ENCODE measurements at places on chromosomes 16 and 17. TPM values are rescaled to one million over a fixed set of nuclear protein-coding genes. Genes with fewer than 3 reads are reported as not detected.

DNA sequence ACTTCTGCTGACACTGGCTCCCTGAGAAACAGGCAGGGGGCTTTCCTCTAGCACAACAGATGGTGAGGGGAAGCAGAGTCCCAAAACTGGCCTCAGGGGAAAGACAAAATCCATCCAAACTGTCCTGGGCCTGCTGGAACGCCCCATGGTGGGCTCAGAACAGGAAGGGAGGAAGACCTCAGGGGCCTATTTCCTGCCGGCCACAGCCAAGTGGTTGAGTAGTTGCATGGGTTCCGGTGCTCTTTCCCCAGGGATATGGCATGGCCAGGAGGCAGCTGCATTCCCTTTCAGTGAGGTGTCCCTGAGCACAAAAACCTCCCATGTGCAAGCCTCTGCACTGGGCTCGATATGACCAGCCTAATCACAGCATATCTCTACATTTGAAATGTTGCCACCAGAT is 303.0 kb upstream of the IRX5 start:
- DNase-seq: no peak

GRCh38 chr17:50479522-50480141 is 972 bp downstream of the RSAD1 start:
- DNase-seq: no peak

DNA sequence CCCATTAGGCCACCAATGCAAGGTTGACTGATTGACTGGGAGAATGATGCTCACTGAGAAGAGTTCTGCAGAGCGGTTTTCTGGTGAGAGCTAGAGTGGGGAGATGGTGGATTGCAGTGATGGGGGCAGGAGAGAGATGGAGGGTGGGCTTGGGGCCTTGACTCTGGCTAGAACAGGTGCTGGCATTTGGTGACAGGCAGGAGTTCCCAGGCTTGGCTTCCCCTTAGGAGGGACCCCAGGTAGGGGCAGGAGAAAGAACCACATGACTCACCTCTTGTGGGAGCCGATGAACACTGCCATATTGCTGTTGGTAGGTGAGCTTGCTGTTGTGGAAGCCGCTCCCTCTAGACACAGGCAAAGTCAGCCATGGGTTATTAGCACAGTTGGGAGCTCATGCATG is 8.0 kb downstream of the CD300LB start:
- peak; percentile 40 for DNase-seq

CD300LG gene
- 7.0 TPM for total RNA-seq

DNA sequence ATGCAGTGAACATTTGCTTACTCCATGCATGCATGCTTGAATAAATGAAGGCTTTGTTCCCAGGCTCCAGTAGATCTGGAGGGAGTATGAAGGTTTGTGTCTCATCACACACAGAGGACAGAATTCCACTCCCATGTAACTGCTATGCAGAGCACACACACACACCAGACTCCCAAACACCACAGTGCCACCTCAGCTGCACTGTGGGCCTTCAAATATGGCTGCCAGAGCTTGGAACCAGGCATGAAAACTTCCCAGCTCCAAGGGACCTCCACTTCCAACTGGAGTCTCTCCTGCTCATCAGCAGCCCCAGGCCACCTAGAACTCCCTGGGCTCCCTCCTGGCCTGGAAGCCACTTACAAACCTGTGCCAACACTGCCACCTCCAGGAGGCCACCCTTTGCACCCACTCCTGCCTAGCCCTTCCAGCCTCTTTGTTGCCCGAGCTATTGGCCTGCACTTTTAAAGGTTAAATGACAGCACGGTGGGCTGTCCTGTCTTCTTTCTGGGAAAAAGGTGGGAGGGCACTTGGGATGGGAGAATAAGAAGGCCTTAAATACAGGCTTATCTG is 151.2 kb downstream of the ZNF423 start:
- no peak for DNase-seq

DNA sequence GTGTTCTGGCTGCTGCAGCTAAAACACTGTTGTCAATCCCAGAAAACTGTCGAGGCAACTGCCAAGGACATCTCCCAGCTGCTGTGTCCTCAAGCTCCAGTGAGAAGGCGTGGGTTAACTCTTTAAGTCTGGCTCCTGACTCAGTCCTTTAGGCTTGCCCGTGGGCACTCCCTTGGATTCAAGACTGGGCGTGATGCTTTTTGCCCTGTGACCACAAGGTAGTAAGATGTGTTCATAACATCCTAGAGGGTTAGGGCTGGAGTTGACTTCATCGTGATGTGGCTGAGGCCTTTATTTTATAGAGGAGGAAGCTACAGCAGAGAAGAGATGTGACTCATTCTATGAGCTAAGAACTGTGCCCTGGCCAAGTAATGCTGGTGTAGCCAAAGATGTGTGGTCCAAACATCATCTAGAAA is 50.9 kb upstream of the TEKT3 start:
- no peak for DNase-seq

GRCh38 chr16:57008440-57008839 is 19.1 kb downstream of the NLRC5 start:
- no peak for DNase-seq

- no peak for DNase-seq
Measured at GRCh38 chr16:68732042-68732680, 4.9 kb upstream of the CDH1 start.

GRCh38 chr16:381789-382717 is at the start of gene PGAP6:
Gene PGAP6, minus strand, starts transcription at chr16:381978. Its CDS starts 157 bp downstream, at chr16:381821.
- DNase-seq: no peak

GRCh38 chr16:82636958-82637357 is 10.2 kb downstream of the CDH13 start:
- no peak for DNase-seq

DNA sequence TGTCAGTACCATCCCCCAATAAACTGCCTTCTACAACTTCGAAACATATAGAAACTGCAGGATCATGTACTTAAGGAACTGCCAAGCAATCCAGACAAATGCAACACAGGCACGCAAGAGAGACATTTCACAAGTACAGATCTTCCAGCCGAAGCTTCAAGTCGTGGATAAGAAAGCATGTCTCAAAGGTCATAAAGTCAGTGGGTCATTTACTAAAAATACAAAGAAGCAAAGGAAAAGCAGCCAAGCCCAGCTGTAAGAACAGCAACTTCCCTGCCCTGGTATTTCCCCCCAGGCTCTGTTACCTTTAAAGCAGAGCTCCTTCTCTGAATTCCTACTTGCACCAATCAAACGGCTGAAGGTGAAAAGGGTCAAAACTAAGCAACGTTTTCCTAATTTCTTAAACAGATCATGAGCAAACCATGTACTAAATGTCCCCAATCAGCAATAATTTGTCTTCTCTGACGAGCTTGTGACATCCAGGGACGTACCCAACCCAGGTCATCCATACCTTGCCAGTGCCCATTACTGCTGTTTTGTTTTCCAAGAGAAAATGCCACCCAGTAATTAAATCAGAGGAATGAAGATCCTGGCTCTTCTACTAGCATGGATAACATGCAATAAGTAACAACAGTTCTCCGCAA is 1.7 kb downstream of the AKTIP start:
- no peak for DNase-seq

GRCh38 chr16:22618842-22619241 is 108.2 kb downstream of the NPIPB5 start:
- no peak for DNase-seq

GRCh38 chr17:37592291-37592690 is 16.9 kb downstream of the SYNRG start:
- no peak for DNase-seq

DNA sequence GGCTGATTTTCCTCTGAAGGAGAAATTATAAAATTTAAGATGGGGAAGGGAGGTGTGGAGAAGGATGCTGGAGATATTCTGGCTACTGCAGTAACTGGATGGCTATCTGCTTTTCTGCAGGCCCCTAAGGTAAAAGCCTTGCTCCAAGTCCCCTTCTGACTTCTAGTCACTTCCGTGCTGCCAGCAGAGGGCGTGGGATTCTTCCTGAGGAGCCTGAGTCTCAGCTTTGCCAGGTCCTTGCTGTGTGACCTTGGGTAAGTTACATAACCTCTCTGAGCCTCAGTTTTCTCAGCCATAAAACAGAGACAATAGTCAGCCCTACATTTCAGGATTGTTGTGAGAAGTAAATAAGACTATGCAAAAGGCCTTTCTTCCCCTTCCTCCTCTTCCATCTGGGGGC is 24.3 kb upstream of the TMEM220 start:
- no peak for DNase-seq

KRT33A gene
- total RNA-seq: 12.5 TPM

- DNase-seq: no peak
Measured at GRCh38 chr17:58376472-58377000, 24.5 kb upstream of the SUPT4H1 start.

DNA sequence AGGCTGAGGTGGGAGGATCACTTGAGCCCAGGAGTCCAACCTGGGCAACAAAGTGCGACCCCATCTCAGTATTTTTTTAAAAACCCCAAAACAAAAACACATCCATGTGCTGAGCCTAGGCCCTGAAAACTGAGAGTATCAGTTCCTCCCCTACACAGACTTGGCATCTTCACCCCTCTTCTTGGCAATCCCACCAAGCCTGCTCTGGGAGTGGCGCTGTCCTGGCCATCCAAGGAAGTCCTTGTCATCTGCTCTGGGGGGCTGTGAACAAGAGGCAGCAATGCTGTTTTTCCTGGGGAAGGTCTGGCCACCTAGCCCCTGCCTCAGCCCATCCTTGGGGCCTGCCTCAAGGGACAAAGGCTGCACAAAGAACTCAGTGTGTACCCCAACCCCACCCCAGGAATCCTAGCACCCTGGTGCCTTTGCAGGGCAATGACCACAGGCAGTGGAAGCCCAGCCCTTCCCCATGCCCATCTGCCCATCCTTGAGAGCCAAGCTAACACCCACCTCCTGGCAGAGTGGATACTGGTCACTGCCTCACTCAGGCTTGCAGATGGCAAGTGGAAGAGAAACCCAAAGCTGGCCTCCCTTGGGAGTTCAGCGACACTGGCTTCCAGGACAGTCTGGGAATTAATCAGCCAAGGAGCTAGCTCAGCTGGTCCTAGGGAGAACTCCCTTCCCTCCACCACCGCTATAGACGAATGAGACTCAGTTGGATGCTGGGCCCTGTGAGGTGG is 14.8 kb upstream of the GFOD2 start:
- no peak for DNase-seq

CBX2 gene
- total RNA-seq: 4.8 TPM

- DNase-seq: no peak
Measured at GRCh38 chr17:29571883-29572681, 3.6 kb downstream of the TP53I13 start.

KRTAP4-6 gene
- 13.0 TPM for total RNA-seq

- DNase-seq: no peak
Measured at GRCh38 chr16:79395591-79395990, 204.9 kb downstream of the MAF start.

DNA sequence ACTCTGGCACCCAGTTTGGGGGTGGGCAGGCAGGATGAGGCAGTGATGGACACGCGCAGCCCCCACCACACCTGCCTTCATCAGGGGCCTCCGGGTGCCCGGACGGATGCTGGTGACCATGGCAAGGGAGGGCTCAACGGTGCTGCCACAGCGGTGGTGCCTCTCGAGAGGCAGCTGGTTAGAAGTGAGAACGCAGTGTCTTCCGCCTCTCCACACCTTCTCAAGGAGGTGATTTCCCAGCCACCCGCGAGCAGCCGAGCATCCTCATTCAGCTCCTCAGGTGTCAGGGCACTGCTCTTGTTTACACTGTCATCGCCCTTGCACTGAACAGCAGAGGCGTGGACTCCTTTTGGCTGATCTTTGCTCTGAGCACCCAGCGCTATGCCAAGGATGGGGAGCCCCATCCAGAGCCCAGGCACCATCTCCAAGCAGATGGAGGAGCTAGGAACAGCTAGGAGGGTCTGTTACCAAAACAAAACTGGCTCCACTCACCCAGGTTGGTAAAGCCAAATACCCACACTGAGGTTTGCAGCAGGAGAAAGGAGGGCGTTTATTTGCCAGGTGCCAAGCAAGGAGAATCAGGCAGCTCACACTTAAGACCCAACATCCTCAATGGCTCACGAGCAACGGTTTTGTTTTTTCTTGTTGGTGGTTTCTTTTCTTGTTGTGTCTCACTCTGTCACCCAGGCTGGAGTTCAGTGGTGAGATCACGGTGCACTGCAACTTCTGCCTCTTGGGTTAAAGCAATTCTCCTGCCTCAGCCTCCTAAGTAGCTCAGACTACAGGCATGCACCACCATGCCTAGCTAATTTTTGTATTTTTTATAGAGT is 174.3 kb upstream of the TNRC6C start:
- DNase-seq: no peak

DNA sequence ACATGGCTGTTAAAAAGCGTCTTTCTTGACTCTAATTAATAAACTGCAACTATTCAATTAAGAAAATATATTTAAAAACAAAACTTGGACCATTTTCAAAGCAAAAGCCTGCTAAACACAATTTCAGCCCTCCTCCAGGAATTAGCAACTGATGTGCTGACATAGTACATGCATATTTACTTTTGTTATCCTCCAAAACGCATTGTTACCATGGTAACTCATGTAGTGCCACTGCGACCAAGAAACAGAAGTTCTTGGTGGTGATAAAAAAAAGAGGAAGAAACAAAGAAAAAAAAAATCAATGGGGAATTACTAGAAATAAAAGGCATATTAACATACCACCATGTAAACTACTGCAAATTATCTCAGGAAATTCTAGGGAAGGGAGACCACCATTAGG is 793.4 kb upstream of the CDH8 start:
- DNase-seq: no peak

DNA sequence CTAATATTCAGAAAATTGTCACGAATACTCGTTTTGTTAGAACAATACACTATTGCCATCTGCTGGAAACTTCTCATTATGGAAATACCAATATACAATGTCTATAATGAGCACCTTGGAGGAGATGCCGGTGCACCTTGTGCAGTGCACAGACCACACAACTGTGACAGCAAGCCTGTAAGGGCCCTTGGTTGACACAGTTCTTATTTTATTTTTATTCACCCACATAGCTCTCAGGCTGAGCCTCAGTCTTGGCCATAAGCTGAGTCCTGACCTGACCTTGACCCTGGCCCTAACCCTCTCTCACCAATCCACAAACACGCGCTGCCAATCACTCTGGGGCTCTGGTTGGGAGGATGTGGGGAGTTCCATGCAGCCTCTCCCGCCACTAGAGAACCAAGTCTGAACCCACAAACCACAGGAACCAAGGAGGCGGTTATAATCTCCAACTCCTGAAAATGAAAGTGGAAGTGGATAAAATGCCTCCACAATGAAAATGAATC is 7.6 kb downstream of the AIPL1 start:
- no peak for DNase-seq

QPRT gene
- total RNA-seq: 2.6 TPM

KRTAP2-3 gene
- 10.8 TPM for total RNA-seq

ITGAX gene
- 2.0 TPM for total RNA-seq

KRTAP2-1 gene
- total RNA-seq: 20.1 TPM

- no peak for DNase-seq
Measured at GRCh38 chr16:13606804-13607203, 313.1 kb upstream of the ERCC4 start.

RNF222 gene
- 4.4 TPM for total RNA-seq

GRCh38 chr17:79108870-79109269 is 34.2 kb downstream of the ENGASE start:
- no peak for DNase-seq
